ENCODE measurements at places on chromosomes 11 and 22.

DNA sequence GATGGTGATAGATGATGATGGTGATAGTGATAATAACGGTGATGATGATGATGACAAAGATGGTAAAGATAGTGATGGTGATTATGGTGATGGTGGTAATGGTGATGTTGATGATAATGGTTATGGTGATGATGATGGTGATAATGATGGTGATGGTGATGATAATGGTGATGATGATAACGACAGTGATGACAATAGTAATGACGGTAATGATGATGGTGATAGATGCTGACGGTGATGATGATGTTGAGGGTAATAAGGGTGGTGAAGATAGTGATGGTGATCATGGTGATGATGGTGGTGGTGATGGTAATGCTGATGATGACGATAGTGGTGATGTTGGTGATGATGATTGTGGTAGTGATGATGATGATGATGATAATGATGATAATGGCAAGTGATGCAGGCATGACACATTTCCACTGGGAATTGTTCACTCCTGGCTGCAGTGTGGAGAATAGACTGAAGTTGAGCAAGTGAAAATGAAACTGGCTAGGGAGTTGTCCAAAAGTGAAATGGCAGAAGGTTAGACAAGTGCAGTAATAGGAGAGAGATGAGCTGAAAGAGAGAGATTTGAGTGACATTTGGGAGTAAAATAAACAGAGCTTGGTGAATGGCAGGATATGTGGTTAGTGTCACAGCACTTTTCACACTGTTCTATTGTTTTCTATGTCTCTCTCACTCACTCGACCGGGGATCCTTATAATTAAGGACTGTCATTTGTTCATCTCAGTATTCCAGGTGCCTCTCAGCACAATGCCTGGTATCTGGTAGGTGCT, 992.5 kb downstream of the OPCML start:
- DNase-seq = no peak

- no peak for DNase-seq
These were observed at the start of gene DNAJB13 for GRCh38 chr11:73950869-73951710. Gene DNAJB13, plus strand, starts transcription at chr11:73951026. Its CDS starts 44 bp downstream, at chr11:73951070.

- no peak for DNase-seq
These were observed 283.8 kb downstream of the BRD1 start for GRCh38 chr22:49543876-49544275.

DNA sequence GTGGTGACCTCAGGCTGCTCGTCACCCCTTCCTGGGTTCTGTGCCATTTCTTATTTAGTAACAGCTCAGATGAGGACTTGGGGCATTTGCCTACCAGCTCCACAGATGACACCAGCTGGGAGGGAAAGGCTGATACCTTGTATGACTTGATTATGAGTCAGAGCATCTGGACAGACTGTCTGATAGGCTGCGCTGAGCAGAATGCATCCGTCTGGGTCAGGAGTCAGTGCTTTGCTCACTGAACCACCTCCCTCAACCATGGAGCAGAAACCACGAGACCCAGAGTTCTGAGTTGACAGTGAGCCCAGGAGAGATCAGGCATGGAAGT, 6.8 kb downstream of the ST14 start:
- DNase-seq = no peak

DNA sequence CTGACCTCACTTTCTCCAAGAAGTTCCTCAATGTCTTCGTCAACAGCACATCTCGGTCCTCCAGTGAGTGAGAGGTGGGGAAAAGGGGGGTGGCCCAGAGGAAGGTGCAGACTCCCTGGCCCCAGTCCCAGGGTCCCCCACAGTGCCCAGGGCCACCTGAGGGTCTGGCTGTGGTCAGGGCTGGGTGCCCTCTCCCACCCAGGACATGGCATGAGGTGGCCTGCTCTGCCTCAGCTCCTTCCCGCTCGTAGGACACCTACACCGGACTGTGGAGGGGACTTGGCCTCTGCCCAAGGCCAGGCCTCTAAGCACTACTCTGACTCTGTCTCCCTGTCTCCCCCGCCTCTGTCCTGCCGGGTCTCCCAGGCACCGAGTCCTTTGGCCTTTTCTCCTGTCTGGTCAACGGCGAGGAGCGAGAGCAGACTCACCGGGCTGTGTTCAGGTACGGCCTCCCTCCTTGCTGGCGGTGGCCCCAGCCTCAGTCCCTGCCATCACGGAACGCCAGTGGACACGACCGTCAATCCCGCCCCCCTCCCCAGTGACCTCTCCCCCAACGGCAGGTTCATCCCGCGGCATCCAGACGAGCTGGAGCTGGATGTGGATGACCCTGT, 4.5 kb downstream of the MAPK8IP2 start:
- no peak for DNase-seq

All from activated gamma-delta T cell (primary cell).